ENCODE measurements at places on chromosomes 11 and 22.

DNA sequence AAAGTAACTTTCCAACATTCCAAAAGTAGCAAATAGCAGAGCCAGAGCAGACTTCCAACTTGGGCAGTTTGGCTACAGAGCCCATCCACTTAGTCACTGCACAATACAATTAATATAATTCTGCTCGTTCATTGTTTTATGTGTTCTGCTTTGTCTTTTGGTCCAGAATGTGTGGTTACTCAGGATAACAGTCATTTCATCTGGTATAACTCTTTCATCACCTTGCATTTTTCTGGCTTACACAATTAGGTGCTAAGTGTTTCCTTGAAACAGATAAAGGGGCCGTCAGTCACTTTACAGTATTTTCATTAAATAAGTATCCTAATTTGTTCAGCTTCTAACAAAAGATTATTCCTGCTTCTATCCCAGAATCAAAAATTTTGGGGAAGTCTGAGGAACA, 87.2 kb downstream of the LARGE2 start:
- no peak for DNase-seq

DNA sequence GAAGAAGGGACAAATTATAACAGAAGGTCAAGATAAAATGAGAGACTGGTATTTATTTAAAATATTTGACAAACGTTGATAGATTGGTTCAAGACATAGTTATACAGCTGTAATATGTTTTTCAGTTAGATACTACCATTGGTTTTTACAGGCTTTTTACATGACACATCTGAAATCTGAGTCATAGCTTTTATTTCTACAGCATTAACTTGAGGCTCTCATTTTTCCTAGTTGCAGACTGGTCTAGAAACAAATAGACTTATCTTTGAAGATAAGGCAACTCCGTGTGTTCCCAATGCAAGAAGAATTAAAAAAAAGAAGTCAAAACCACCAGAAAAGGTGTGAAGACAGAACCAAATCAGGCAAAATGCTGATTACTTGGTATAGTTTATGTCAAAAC, 31.3 kb downstream of the CEP57 start:
- DNase-seq = no peak

- DNase-seq = no peak
Observed at GRCh38 chr22:24445481-24446259, 18.3 kb downstream of the ADORA2A start.

- DNase-seq = no peak
Observed at GRCh38 chr11:72776844-72777754, 16.7 kb downstream of the STARD10 start.

DNA sequence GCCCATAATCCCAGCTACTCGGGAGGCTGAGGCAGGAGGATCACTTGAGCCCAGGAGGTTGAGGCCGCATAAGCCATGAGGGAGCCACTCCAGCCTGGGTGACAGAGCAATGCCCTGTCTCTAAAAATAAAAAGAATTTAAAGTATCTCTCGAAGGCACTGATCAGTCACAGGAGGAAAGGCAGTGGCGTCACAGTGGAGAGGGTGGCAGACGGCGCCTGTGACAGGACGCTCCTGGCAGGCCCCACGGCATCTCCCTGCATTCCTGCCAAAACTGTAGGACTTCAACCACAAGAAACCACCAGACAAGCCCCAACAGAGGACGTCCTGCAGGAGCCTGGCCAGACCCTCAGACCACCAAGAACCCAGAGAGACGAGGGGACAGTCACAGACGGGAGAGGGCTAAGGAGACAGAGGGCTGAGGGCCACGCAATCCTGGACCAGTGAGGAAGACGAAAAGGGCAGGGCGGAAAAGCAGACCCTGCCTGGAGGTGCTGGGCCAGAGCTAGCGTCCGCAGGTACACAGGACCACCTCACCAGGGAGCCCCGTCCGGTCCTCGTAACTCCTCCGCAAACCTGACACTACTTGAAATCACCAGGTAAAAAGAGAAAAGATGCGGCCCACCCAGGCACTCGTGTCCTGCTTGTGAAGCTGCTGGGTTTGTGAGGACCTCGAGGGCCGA, 5.9 kb downstream of the RNH1 start:
- DNase-seq = no peak

GRCh38 chr11:27977031-27977430, 130.9 kb downstream of the KIF18A start:
- no peak for DNase-seq

- no peak for DNase-seq
Observed at GRCh38 chr11:107265591-107266121, 192.0 kb downstream of the CWF19L2 start.

- no peak for DNase-seq
Observed at GRCh38 chr22:17846326-17846992, 72.2 kb upstream of the BID start.

DNA sequence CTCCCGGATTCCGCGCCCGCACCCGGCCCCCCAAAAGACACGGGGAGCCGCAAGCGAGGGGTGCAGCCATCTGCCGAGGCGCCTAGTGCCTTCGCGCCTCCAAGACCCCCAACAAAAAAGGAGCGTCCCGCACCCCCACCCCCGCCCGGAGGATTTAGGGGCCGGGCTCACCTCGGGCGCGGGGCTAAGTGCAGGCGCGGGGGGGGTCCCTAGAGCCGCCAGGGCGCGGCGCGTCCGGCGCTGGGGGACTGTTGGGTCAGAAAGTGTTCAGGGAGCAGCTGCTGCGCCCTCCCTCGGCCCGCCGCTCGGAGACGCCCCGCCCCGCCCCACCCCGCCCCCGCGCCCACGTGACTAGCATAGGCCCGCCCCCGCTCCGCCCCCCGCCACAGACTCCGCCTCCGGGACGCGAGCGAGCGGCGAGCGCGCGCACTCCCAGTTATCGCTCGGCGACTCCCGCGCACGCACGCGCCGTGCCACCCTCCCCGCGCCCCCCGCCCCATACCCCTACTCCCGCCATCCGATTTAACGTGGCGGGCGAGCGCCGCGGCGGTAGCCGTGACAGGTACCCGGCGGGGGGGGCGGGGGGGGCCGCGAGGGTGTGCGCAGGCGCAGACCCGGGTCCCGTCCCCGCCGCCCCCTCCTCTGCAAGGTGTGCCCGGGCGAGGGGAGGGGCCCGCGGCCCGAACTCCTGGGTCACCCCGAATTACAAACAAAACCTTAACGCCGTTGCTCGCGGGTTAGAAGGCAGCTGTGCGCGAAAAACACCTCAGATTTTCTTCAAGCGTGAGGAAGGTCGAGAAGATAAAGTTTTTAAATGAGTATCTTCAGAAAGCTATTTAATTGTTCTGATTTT, 56.2 kb downstream of the KCNJ4 start:
- DNase-seq = peak; percentile 94

- DNase-seq = no peak
Observed at GRCh38 chr22:35879351-35879750, 149.3 kb downstream of the RBFOX2 start.

GRCh38 chr22:48520207-48520606, 1307.5 kb downstream of the BRD1 start:
- DNase-seq = no peak

- no peak for DNase-seq
Observed at GRCh38 chr11:10407055-10407454, 48.0 kb upstream of the AMPD3 start.

- DNase-seq = no peak
Observed at GRCh38 chr22:50603511-50604255, 3.1 kb downstream of the MAPK8IP2 start.

DNA sequence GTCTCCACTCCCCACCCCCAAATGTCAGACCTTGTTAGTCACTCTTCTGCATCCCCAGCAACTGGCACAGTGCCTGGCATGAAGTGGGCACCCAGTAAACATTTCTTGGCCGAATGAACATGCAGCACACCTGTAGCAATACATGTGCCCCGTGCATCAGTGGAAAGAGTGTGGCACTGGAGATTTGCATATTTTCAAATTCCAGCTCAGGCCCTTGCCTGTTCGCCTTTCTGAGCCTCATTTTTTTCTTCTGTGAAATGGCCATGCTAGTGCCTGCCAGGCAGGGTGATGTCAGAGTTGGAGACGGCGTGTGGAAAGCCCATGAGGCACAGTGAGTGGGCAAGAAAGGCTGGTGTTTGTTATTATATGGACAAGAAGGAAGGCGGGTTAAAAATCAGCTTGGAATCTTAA, 38.7 kb downstream of the CD82 start:
- DNase-seq = no peak

GRCh38 chr11:110173811-110174644, 80.8 kb downstream of the ZC3H12C start:
- DNase-seq = peak; percentile 82

GRCh38 chr11:849104-849824, 6.6 kb downstream of the TSPAN4 start:
- DNase-seq = peak; percentile 90

GRCh38 chr11:131204765-131205380, 165.5 kb upstream of the NTM start:
- no peak for DNase-seq

GRCh38 chr11:88579466-88579865, 241.9 kb upstream of the CTSC start:
- DNase-seq = no peak

GRCh38 chr11:88098289-88098688, 77.0 kb downstream of the RAB38 start:
- DNase-seq = no peak

DNA sequence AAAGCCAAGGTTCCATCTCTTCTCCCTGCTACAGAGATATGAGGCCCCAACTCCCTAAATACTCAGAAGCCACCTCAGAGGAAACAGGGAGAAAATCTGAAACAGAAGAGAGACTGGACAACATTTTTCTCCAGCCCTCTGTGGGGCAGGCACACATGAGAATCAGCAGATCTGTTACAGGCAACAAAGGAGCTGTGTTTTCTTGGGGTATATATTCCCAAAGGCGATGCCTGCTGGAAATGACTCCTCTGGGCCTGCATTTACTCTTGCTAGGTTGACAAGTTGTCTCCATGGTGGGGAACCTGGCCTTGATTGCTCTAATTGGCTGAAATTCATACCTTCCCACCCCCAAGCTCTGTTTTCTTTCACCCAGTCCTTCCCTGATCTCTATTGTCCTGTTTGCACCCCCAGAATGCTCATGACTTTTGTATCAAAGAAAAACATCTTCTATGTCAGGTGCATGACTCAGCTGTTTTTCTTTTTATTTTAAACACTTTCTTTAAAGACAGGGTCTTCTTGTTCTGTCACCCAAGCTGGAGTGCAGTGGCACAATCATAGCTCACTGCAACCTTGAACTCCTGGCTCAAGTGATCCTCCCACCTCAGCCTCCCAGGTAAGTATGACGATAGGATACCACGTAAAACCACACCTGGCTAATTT, 23.5 kb upstream of the P2RY6 start:
- DNase-seq = no peak

GRCh38 chr22:35126993-35127392, 61.0 kb downstream of the ISX start:
- no peak for DNase-seq

DNA sequence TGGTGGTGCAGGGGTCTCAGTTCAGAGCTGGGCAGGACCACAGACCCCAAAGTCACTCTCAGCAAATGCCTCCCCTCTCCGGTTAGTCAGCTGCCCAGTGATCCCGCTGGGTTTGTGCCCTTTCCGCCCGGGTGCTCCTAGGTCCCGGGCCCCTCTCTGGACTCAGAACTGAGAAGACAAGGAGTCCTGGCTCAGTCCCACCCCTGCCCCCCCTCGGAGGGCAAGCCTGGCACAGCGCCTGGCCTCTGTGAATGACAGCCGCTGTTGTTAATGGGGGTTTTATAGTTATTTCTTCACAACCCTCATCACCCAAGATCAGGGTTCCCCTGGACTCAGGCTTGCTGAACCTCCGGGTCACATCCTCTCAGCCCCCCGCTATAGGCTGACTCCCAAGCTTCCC, 47.6 kb downstream of the ELFN2 start:
- no peak for DNase-seq

DNA sequence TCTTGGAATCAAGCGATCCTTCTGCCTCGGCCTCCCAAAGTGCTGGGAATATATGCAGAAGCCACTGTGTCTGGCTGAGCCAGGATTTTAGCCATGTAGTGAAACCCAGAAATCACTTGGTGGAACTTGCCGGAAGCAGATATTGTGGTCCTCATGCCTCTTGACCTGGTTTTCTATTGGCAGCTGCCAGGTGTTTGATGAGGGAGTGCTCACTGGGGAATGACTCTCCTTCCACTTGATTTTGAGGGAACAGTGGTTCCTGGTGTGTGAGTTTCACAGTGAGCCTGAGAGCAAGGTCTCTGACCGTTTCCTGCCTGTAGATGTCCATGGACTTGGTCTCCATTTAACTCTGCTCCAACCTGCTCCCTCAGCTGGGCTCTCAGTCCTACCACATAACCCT, 34.7 kb upstream of the ELF5 start:
- DNase-seq = no peak

- peak; percentile 7 for DNase-seq
Observed at GRCh38 chr11:40029391-40029790, 1430.1 kb downstream of the LRRC4C start.

DNA sequence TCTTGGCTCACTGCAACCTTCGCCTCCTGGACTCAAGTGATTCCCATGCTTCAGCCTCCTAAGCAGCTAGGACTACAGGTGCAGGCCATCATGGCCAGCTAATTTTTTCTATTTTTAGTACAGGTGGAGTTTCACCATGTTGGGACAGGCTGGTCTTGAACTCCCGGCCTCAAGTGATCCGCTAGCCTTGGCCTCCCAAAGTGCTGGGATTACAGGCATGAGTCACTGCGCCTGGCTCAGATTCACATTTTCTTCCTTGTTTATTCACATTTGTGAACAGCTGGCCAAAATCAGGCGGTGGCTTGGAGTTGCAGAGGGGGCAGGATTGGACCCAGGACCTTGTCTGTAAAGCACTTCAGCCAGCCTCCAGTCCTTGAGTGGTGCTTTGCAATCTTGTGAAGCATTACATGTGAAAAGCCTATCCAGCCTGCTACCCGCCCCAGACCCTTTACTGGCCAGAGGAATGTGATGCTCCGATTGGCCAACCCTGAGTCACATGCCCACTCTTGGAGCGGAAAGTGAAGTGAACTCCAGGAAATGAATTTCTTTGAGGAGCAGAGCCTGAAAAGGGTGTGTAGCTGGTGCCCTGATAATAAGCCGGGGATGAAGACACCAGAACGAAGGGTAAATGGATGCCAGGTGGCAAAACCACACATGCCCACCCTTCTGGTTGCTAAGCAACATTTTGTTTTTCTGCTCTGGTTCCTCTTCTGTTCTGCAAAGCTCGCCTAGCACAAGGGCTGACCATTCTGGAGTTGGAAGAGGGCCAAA, 62.6 kb upstream of the PTPRJ start:
- no peak for DNase-seq
